ENCODE measurements at places on chromosomes 6 and 20.

GRCh38 chr6:114339706-114340105 is 3.1 kb downstream of the HS3ST5 start:
- no peak for DNase-seq

GRCh38 chr20:41006936-41007474 is 21.6 kb upstream of the TOP1 start:
- DNase-seq = no peak

GRCh38 chr6:135149376-135149775 is 31.7 kb upstream of the MYB start:
- DNase-seq = no peak

DNA sequence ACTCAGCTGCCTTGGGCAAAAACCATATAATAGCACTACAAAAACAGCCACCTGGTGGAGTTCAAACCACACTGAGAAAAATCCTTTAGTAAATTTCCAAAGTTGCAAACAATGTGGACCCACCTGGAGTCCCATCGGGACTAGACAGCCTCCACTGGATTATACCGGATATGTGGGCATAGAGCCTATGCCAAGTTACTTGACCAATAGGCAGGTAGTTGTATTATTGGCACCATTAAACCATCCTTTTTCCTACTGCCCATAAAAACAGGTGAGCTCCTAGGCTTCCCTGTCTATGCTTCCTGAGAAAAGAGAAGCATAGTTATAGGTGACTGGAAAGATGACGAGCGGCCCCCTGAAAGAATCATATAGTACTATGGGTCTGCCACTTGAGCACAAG is 51.7 kb upstream of the ADGRF4 start:
- no peak for DNase-seq

GRCh38 chr20:3115190-3116107 is 30.9 kb upstream of the AVP start:
- DNase-seq = no peak

GRCh38 chr6:135196739-135197510 is 15.8 kb downstream of the MYB start:
- no peak for DNase-seq

GRCh38 chr20:37240337-37241067 is 21.1 kb downstream of the GHRH start:
- no peak for DNase-seq

- no peak for DNase-seq
These were observed 121.7 kb downstream of the NKAIN2 start for GRCh38 chr6:123925350-123925749.

DNA sequence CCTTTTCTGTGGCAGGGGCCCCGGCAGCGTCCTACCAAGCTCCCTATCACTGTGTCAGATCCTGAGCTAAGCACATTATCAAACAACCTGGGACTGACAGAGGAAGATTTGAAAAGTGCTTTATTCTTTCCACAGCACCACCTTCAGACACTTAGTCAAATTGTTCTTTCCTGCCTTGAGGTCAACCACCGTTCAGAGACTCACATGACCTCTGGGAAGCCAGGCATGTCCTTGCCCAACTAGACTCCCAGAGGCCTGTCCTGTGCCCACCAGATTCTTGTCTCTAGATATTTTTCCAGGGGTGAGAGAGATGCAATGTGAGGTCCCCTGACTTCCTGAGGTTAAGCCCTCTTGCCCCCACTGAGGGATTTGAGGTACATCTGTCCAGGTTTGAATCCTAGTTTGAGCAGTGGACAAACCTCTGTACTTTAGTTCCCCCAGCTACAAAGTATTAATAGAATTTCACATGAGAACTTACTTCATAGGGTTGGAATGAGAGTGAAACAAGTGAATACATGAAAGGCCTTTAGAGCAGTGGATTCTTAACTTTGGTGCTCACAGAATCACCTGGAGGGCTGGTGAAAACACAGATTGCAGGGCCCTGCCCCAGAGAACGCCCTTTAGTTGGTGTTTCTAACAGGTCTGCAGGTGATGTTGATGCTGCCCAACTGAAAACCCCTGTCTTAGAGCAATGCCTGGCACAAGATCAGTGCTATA is 179.8 kb downstream of the CLIC5 start:
- no peak for DNase-seq

GRCh38 chr6:50890579-50890978 is 71.9 kb downstream of the TFAP2B start:
- DNase-seq = no peak

DNA sequence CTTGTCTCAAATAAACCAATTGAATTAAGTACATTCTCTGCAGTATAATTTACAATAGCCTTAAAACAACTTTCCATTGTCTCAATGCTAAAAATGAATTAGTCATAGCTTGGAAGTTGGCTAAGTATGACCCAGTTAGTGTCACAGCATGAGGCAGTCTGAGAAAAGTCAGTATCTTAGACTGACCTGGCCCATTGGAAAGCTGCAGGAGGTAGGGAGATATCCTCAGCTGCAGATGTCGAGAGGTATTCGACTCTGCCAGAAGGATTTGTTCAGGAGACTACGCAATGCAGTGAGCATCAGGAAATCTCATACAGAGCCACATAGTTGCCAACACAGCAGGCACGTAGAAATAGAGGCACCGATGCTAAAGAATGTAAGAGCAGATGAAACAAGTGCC is 350.9 kb upstream of the NRSN1 start:
- no peak for DNase-seq
